NCI-H1930 (cell line): ENCODE measurements at places on chromosomes 3 and 15.

DNA sequence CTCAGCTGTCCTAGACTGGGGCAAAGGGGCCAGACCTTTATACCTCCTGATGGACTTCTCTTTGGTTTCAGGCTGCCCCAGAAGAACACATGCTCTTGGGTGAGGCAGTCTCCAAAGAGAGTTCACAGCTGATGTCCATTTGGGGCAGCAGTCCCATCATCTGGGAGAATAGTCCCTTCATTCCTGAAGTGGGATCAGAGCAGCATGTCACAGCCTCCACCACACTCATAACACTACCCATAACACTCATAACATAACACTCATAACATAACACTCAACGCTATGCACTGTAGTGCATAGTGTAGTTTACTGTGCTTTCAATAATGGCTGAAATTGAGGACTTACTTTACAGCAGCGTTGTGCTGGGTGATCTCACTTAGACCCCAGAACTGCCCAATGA lies 36.7 kb upstream of the PLCL2 start:
- DNase-seq: no peak

DNA sequence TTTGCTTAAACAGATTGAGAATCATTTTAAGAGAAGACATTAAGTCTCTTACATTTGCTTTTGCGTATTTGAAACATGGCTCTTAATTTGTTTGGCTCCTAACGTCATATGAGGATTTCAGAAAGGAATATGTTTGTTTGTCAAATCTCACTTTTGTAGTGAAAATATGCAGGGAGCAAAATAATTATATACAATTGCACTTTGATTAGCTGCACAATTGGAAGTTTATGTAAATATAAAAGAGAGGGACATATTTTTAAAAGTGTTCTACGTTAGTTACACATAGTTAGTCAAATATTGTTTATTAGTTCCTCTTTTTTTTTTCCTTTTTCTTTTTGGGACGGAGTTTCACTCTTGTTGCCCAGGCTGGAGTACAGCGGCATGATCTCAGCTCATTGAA lies 42.7 kb upstream of the GOLIM4 start:
- no peak for DNase-seq

GRCh38 chr3:112126511-112126911 lies 6.5 kb downstream of the GCSAM start:
- DNase-seq: no peak

DNA sequence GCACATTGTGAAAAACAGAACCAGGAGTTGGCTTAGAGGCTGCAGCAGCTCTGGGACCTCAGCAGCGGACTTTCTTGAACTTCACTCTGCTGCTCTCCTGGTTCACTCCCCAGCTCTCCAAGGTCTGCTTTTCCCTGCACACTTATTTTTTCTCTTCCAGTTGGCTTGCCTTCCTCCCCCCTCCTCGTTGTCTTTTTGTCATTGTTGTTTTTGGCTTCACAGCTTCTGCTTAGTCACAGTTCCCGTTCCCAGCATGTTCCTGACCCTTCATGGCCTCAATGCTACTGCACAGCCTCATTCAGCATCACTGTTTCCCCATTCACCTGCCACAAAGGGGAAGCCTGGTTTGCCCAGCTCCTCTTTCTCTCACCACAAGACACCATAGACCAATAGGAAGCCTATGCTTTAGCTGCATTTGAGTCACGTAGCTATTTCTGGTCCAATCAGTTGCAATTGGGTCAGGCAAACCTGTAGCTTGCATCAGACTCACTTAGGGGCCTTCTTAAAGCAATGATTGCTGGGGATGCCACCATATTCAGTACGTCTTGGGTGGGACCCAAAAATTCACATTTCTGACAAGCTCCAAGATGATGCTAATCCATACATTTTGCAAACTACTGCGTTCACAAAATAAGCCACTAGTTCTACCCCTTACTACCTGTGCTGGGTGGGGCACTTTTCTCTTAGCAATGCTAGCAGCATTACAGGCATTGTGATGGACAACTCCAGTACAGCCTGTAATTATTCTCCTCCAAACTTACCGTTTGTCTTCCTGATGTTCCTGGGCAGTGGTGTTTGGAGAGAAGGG lies 7.8 kb upstream of the SUMF1 start:
- DNase-seq: no peak

DNA sequence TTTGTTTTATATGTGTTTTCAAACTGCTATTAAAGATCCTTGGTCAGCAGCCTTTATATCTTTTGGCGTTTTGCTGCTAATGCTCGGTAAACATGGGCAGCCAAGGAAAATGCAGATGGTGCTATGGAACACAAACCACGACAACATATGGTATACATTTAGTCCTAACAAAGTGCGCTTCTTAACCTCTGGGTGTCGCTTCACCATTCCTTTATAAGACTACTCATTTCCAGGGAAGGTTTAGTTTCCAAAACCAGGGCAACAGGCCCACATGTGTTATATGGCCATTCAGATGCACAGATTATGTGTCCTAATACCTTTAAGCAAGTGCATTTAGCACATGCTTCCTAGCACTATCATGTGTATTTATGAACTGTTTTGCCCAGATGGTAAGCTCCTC lies 14.7 kb downstream of the SHOX2 start:
- no peak for DNase-seq

GRCh38 chr15:51936105-51936478 lies 35.5 kb downstream of the LEO1 start:
- DNase-seq: no peak

GRCh38 chr15:39468331-39468730 lies 112.5 kb upstream of the THBS1 start:
- DNase-seq: no peak

DNA sequence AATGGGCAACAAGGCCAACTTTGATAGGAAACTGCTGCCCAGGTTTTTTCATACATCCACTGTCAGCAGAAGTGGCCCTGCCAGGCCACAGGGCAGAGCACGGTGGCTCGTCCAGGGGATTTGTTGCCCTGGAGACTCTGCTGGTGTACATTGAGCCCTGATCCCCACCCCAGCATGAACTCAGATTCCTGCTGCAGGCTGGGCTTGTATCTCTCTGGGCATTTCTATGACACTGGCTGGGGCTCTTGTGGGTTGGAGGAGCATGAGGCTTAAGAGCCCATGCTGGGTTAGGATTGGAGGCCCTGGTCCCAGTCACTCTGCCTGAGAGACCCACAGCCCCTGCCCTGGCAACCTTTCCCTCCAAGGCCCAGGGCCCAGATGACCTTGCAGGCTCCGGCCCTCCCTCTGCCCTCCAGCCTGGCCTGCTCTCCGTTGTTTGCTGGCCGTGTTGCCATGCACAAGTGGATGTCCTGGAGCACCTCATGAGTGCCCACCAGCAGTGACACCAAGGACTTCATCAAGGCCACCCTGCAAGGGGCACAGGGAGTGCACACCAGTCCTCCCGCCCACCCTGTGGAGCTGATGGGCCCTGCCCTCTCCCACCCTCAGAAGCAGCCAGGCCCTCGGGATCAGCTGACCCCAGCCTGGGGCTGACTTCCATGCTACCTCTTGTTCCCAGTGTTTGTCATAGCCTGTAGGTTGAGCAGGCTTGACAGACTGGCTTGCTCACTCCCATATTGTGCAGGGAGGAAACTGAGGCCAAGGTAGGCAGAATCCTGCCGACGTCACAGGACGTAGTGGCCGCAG lies 58.2 kb downstream of the ZNF445 start:
- no peak for DNase-seq

GRCh38 chr15:91787198-91787597 lies 66.3 kb upstream of the SLCO3A1 start:
- no peak for DNase-seq

GRCh38 chr3:123376451-123377242 lies 72.2 kb downstream of the ADCY5 start:
- no peak for DNase-seq

DNA sequence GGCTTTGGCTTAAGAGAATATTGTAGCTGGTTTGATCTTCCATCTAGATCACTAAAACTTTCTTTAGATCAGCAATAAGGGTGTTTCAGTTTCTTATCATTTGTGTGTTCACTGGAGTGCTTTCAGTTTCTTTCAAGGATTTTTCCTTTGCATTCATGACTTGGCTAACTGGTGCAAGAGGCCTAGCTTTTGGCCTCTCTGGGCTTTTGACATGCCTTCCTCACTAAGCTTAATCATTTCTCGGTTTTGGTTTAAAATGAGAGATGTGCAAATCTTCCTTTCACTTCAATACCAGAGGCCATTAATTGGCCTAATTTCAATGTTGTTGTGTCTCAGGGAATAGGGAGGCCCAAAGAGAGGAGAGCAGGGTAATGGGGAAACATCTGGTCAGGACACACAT lies 30.3 kb upstream of the CCNB2 start:
- no peak for DNase-seq

- DNase-seq: no peak
Observed at GRCh38 chr3:133540896-133541674, 32.4 kb upstream of the CDV3 start.

- no peak for DNase-seq
Observed at GRCh38 chr3:177711637-177712036, 514.4 kb upstream of the TBL1XR1 start.

GRCh38 chr3:134076851-134077250 lies 47.1 kb upstream of the SLCO2A1 start:
- DNase-seq: no peak

GRCh38 chr3:181290941-181291340 lies 301.4 kb upstream of the DNAJC19 start:
- DNase-seq: no peak

- DNase-seq: no peak
Observed at GRCh38 chr3:51836606-51837005, 24.8 kb upstream of the IQCF2 start.

DNA sequence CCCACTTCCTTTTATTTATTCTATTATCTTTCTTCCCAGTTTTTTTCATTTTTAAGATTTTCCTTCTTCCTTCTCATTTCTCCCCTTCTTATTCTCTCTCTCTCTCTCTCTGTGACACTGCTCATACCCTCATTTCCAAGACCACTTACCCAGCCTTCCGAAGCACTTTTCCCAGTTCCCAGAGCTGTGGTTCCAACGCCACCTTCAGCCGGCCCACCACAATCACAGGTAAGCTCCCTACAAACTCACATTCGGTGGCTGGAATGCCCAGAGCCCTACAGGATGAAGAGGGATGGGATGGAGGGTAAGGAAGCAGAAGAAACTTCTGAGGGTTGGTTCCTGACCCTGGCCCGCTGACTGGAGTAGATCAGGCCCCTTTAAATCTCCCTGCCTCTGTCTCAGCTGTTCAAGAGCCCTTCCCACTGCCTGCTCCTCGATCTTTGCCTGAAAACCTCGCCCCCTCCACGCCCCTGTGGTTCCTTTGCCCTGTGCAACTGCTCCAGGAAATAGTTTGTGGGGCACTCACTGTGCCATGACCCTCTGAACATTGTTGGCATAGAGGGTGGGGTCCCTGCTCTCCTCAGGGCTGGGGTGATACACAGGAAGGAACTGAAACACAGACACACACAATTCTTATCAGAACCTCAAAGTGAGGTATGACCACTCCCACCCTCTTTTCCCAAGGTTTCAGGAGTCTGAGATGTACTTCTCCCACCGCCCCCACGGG lies 4.8 kb downstream of the LPCAT4 start:
- DNase-seq: no peak

DNA sequence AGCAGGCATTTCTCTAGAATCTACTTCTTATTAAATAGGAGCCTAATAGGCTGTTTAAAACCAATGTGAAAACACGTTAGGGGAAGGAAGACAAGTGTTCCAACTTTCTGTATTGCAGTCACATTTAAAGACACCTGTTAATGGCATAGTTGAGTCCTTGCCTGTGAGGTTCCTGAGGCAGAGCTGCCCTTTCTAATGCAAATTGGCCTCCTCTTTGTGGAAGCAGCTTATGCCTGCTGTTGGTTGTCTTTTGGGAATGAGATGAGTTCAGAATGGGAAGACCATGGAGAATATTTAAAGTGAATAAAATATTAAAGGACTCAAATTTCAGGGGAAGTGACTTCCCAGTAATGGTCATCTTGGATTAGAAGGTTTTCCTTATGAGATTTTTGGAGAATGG lies 51.2 kb downstream of the NEK11 start:
- DNase-seq: no peak

- no peak for DNase-seq
Observed at GRCh38 chr3:18016366-18016765, 273.9 kb upstream of the TBC1D5 start.

GRCh38 chr3:8606701-8607231 lies 37.8 kb downstream of the SSUH2 start:
- DNase-seq: no peak

GRCh38 chr15:31212326-31213080 lies 111.0 kb upstream of the TRPM1 start:
- no peak for DNase-seq

GRCh38 chr3:50352781-50353180 lies 2.1 kb downstream of the CYB561D2 start:
- DNase-seq: no peak

DNA sequence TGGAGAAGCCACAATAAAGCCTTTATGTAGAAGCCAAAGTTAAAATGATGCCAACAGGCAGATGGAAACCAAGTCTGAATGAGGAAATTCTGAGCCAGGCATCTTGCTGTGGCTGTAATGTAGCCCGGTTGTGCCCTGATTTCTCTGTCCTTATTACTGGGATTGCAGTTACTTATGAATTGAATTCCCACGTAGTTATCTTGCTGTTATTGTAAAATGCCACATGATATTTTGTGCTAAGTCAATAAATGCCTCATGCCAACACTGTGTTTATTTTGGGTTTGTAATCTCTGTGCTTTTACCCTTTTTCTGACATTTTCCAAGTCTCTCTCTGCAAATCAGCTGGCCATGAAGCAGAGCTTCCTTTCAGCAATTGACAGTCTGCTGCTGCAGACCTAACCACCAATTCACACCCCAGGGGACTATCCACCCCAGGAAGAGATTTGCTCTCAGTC lies 486.1 kb upstream of the GOLIM4 start:
- no peak for DNase-seq

GRCh38 chr15:90596943-90597342 lies 67.2 kb downstream of the CRTC3 start:
- DNase-seq: no peak

DNA sequence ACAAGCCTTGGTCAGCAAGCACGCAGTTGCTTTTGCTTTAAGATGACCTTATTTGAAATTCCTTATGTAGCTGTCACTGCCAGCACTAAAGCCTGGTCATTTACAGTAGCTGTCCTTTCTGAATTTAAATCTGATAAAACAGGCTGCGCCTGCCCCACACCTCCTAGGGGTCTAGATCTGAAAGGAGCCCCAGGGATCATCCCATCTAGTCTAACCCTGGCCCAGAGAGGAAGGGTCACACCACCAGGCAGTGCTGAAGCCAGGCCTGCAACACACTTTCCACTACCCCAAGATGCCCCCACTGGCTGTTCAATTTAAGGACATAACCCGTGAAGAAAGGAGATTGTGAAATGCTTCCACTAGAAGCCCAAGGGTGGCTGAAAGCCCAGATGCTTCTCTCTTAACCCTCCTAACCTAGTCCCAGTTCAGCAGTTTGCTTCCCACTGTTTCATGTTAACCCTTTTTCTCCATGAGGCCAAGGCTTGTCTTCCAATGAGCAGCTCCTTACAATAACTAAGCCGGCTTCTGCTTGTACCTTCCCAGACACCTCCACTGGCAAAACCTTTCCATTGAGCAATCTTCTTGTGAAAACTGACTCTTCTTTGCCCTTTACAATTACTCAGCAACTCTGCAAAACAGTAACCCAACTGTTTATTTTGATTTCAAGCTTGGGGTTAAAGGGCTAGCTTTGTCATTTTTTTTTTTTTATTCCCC lies 198.9 kb upstream of the LPP start:
- no peak for DNase-seq

GRCh38 chr3:53457068-53457467 lies 37.3 kb upstream of the CACNA1D start:
- DNase-seq: no peak
